ENCODE measurements at places on chromosomes 5 and 9.

GRCh38 chr5:80242849-80243248 is 13.0 kb downstream of the SERINC5 start:
- no peak for DNase-seq

- DNase-seq = no peak
Observed at GRCh38 chr9:124512806-124513204, 5.6 kb upstream of the NR5A1 start.

DNA sequence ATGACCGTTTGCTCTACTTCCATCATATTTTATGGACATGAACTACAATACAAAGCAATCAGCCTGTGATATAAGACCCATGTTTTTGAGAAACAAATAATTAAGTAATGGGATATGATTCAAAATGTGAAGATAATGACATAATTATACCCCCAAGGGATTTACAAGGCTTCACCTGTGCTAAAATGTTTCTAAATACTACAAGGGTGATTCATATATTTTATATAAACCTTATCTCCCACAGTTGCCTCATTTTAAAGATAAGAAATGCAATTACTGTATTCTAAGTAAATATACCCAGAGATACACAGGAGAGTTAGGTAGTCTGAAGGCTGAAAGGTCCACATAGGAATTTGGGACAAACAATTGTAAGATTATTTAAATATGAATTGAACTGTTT is 662.0 kb upstream of the CHD1 start:
- no peak for DNase-seq

DNA sequence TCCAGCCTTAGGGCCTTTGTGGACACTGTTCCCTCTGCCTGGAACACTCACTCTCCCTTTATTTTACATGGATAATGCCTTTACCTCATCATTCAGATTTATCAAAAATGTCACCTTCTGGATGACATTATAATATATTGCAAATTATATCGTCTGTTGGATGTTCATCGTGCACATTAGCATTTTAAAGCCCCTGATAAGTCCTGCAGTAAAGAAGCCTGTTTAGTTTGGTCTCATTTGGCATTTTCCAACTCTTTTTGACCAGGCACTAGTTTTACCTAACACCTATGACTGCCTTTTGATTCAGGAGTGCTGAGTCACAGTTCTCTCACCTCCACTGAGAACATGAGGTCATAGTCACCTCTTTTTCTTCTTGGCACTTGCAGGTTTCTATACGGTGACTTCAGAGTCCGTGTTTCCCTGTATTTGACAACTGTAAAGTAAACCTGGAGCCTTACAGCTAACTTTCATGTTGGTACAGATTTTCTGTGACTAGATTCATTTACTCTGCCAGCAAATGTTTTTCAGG is 57.7 kb upstream of the STC2 start:
- DNase-seq = no peak

GRCh38 chr5:138654281-138654867 is 79.2 kb upstream of the HSPA9 start:
- DNase-seq = no peak

GRCh38 chr5:27516437-27516836 is 478.1 kb upstream of the CDH9 start:
- no peak for DNase-seq

- no peak for DNase-seq
Observed at GRCh38 chr5:147203213-147203612, 31.6 kb upstream of the STK32A start.

DNA sequence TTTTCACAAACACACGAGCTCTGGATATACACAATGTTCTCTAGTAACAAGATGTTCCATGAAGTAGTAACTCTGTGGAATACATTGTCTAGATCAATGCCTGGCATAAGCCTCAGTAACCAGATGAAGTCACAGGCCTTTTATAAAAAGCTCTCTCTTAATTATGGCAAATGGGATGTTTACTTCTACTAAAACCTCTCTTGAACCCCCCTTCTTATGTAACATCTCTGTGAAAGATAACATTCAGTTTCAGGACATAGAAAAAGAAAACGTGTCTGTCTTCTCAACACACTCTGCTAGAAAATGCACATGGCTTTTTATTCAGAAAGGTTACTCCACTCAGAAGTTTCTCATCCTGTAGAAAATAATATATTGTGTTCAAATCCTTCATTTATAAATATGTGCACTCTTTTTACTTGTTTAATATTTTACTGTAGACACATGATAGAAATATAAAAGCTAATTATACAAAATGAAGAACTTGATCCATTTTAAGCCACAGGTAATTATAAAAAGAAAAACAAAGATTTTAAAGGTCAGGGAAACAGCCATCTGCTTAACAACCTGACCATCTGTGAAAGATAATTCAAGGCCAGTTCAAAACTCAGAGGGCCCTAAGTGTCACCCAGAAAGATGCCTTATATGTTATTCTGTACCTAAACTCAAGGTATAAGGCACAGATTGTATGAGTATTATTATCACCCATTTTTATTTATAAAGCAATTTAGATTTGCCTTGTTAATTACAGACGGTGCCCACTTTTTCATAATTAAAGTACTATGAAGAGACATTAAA is 812.0 kb downstream of the CDH18 start:
- DNase-seq = no peak

GRCh38 chr5:160619381-160619780 is 197.7 kb downstream of the PTTG1 start:
- no peak for DNase-seq

DNA sequence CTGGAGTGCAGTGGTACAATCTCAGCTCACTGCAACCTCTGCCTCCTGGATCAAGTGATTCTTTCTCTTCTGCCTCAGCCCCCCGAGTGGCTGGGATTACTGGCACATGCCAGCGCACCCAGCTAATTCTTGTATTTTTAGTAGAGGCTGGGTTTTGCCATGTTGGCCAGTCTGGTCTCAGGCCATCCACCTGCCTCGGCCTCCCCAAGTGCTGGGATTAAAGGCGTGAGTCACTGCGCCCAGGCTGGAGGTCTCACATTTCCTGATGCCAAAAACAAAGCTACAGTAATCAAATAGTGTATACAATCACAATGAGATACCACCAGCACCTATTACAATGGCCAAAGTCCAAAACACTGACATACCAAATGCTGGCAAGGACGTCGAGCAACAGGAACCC is 51.1 kb downstream of the TTLL11 start:
- no peak for DNase-seq

- DNase-seq = no peak
Observed at GRCh38 chr5:148214665-148215185, 11.9 kb downstream of the SPINK6 start.

GRCh38 chr5:125659316-125660023 is 763.7 kb upstream of the GRAMD2B start:
- no peak for DNase-seq

GRCh38 chr9:120857481-120857880 is 14.8 kb upstream of the PSMD5 start:
- no peak for DNase-seq

DNA sequence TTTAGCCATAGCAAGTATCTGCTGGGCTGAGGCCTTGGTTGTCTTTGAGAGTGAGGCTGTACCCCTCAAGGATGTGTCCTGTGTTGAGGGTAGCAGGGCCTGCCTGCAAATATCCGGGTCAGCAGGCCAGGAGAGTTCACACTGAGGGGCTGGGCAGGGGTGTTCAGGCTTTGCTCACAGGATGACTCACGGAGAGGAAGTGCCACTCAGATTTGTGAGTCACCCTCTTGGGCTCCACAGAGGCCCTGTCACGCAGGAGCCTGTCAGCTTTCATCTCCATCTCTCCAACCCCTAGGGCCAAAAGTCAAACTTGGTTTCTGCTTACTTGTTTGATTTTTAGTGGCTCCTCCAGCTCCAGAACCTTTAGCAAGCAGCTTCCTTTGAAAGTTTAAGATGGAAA is 211.5 kb downstream of the SEC61B start:
- peak; percentile 58 for DNase-seq

- no peak for DNase-seq
Observed at GRCh38 chr5:122697191-122697590, 77.7 kb upstream of the SNX2 start.

DNA sequence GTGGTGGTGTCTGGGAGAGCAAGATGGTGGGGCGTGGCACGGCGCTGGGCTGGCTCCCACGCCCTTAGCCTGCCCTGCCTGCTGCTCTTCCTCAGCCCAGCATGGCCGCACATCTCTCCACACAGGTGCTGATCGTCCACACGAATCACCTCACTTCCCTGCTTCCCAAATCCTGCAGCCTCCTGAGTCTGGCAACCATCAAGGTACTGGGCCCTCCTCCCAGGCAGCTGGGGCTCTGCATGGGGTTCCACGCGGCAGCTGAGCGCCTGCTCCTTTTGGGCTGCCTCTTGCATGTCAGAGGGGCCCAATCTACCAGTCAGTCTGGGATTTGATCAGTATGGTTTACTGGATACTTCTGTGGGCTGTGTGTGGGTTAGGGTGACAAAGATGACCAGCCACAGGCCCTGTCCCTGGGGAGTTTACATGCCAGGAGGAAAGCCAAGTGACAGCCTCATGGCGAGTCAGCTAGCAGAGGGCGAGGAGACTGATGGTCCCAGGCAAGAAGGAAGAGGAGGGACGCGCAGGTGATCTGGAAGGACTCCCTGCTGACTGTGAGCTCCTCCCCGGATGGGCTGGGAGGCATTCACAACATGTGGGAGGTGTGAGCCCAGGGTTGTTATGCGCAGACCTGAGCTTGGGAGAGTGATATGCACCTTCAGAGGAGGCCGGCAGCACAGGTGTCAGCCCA is 6.0 kb downstream of the LRSAM1 start:
- DNase-seq = no peak

DNA sequence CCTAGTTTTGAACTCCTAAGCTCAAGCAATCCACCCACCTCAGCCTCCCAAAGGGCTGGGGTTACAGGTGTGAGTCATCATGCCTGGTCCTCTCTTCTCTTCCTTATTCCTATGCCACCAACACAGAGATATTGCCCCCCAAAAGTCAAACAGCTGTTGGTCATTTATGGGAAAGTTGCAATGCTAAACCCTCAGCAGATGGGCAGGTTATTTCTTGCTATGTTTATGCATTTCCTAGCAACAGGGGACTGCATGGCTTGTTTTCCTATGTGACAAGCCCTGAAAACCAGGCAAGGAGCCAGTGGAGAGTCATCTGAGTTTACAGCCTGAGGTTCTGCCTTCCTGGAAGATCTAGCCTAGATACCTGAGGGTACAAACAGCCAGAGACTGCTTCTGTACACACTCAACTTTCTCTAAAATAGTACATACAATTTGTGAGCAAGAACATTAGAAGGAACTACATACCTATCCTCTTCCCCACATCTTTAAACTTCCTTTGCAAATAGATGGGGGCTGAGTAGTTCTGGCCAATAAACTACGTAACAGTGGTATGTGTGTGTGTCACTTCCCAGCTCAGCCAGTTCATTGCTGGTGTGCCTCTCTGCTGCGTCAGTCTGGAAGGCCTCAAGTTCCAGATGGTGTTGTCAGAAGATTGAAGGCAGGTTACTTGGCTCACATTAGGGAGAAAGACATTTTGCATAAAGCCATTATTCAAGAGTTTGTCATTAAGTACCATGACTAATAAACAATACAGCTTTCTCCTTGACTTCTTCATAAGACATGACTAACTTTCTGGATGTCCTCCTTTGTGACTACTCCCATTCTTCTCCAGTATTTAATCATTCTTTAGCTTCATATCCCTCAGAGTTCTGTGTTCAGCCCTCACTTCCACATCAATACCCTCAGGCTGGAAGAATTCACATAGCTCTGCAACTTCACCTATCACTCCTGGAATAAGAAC is 65.3 kb downstream of the CSNK1A1 start:
- no peak for DNase-seq

DNA sequence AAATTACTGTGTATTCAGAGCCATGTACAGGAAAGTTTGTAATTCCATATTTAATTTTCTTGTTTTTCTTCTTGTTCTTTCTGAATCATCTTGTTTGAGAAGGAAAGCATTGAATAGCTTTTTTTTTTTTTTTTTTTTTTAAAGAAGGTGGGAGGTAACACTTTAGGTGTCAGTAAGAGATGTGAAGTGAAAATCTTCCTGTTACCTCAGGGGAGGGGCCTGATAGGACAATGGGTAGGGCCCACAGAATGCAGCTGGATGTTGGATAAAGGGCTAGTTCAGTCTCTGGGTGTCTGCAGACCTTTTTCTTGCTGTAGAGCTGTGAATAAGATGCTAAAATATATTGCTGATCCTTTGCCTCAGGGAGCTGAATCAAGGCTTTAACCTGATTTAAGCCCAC is 317.4 kb downstream of the MAN2A1 start:
- no peak for DNase-seq

DNA sequence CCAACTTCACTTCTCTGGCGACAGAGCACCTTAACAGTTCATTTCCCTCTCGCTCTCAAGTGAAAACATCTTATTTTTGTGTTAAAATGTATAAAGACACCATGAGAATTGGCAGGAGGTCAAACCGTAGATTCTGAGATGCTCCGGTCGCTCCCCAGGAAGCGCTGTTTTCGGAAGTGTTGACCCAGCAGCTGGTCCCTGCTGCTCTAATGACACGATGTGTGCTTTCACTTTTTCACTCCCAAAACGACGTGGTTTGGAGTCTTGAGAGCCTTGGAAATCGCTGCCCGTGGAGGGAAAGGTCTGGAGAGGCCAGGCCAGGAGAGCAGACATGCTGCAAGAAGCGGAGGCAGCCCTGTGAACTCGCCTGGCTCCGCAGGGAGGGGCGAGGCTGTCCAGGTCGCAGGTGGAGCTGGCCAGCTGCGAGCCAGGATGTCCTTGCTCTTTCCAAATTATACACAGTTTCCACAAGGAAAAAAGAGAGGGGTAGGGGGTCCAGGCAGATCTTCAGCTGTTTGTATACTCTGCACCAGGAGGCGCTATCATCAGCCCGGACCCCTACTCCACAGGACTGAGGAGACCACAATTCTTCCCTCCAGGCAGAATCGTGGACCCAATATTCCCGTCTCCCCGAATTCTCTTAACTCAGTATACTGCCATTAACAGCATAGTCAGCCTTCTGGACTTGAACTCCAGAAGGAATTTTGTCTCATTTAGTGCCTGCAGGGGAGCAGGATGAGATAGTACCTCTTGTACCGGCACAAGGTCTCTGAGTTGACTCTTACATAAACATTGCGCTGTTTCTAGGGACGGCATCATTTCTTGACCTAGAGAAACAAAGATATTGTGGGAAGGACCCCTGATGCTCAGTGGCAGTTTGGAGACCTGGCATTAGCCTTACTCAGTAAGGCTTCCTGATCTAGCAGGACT is 248.6 kb upstream of the ANKRD55 start:
- no peak for DNase-seq

DNA sequence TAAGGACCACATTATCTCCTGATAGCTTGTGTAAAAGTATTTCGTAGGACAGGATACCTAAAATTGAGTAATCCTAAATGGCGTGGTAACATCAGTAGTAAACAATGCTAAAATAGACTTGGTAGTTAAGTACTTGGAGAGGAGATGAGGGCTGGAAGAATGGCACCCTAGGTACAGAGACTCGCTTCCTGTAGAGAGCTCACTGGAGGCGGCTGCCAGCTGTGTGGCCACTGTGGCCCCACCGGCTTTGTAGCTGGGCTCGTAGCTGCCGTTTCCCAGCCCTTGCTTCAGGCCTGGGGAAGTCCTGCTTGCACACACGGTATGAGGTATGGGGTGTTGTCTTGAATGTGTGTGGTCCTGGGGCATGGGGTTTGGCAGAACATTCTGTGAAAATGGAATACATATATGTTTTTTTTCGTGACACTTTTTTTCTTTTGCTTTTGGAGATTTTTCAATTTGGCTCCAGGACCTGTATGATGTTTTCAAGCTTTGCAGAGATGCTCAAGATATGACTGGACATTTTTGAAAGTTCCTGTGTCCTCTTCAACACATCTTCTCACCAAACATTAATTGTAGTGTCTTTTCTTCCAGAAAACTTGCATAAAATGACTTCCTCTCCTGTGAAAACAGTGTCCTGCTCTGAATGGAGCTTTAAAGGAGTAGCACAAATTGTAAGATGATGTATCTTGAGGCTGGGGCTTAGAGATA is 58.0 kb downstream of the RCL1 start:
- no peak for DNase-seq
